ENCODE measurements at places on chromosomes 2 and 18.

DNA sequence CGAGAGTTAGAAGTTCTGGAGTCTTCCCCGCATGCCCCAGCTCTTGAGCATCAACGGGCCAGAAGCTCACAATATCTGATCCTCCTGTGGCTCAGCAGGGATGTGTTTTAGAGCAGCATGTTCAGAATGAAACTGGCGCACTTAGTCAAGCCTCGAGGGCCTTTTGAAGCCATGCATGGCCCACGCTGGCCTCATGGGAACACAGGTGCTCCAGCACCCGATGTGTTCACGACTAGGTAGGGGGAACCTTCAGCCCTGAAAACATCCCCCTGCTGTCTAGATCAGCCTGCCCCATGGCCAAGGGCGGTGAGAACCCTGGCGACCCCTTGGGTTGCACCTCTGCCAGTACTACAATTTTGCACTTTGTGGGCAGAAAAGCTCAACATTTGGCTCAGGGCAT, 32.8 kb downstream of the MSH6 start:
- no peak for DNase-seq

DNA sequence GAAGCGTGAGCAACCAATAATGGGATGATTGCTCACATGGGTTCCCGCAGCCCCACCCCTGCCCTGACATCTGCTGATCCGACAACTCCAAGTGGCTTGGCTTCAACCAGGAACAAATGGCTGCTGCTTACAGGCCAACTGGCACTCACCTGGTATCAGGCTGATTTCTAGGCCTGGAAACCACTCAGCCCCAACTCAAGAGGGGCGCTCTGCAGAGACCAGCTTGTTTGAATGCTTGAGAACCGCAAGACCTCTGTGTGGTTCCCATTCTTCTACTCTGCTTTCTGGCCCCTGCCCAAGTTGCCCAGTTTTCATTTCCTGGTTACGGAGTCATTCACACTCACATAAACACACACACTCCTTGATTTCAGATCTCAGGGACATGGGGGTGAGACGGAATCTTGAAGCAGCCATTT, 52.0 kb downstream of the TNP1 start:
- DNase-seq: no peak

- DNase-seq: no peak
Measured at GRCh38 chr18:75199327-75199726, 9.6 kb downstream of the PTGR3 start.

- DNase-seq: no peak
Measured at GRCh38 chr18:58146099-58146498, 102.1 kb downstream of the NEDD4L start.

- DNase-seq: no peak
Measured at GRCh38 chr2:142323206-142323605, 192.4 kb upstream of the LRP1B start.

- no peak for DNase-seq
Measured at GRCh38 chr18:54069729-54070128, 154.7 kb downstream of the MBD2 start.

- DNase-seq: no peak
Measured at GRCh38 chr2:208256192-208256782, 1.4 kb upstream of the IDH1 start.

DNA sequence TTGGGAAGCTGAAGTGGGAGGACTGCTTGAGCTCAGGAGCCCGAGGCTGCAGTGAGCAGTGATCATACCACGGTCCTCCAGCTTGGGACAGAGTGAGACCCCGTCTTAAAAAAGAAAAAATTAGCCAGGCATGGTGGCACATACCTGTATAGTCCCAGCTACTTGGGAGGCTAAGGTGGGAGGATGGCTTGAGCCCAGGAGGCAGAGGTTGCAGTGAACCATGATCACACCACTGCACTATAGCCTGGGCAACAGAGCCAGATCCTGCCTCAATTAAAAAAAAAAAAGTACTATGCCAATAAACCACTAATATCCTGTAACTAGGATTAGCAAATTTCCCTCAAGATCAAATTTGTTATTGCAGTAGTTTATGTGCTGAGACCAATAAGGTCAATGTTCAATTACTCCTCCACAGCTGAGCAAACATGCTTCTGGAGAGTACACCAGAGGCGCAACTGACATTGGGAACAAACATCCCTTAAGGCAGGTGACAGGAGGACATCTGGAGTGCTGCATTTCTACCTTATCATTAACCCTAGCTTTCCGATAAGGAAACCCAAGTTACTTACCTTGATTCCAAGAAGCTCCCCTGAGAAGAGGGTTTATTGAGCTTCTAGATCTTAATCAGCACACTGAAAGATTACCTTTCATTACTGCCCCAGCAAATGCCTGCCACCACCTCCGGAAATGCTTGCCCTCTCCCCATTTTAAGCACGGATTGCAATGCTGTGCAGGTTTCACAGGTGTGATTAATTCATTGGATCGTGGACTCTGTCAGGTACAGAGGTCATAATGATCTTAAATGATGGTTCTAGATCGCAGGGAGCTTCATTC, 26.2 kb downstream of the MGAT4A start:
- DNase-seq: no peak

DNA sequence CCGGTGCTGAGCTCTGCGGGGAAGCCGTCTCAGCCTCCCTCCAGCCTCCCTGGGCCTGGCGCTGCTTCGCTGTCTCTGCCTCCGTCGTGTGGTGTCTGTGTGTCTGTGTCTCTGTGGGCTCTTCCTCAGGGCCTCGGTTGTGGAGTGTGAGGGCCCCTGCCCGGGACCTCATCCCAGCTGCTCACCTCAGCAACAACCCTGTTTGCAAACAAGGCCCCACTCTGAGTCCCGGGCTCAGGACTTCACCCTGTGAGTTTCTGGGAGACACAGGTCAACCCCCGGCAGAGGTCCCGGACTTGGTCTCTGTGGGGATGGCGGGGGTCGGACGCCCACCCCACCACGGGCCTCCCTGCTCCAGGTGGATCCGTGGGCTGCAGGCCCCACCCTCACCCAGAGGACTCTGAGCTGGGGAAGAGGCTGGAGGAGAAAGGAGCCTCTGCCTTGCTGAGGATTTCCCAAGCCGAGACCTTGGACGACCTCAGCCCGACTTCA, 127.4 kb upstream of the CTDP1 start:
- DNase-seq: no peak
